Hematopoietic multipotent progenitor cell treated with erythropoietin and hydrocortisone succinate and interleukin-3 and kit ligand, for 6 days (in vitro differentiated cells): ENCODE measurements at places on chromosomes 11 and 22.

- no peak for DNase-seq
Observed at GRCh38 chr22:48568736-48569330, 1258.8 kb downstream of the BRD1 start.

DNA sequence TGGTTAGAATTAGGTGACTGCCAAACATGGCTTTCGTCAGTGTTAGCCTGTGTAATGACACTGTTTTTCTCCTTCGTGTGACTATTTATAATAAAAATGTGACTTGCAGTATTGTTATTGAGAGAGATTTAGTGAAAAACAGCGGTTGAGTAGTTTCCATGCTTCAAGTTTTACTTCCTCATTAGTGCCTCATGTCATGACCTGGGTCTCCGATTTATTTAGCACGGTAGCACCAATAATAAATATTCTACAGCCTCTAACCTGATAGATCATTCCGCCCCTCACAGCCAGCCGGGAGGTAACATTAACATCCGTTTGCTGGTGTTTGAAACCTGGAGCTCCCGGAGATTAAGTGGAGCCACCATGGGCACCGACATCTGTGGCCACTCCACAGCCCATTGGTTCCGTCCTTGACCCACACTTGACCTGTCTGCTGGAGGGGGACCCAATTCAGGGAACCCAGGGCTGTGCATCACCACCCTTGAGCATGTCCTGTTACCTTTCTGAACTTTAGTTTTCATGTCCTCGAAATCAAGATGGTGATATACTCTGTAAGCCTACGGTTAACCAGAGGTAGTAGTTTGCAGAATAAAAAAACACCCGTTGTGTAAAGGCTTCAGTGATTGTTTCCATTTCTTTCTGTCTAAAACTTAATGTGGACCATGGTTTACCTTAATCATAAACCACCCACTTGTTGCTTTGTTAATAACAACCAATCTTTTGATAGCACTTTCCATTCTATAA lies 104.1 kb downstream of the ATXN10 start:
- DNase-seq = no peak

GRCh38 chr11:17734418-17734911 lies at the start of gene KCNC1:
KCNC1 (plus strand) TSS chr11:17734781; CDS start chr11:17736003, 1,222 bp downstream.
- DNase-seq = no peak

- DNase-seq = no peak
Observed at GRCh38 chr11:85089654-85090053, 537.5 kb downstream of the DLG2 start.

DNA sequence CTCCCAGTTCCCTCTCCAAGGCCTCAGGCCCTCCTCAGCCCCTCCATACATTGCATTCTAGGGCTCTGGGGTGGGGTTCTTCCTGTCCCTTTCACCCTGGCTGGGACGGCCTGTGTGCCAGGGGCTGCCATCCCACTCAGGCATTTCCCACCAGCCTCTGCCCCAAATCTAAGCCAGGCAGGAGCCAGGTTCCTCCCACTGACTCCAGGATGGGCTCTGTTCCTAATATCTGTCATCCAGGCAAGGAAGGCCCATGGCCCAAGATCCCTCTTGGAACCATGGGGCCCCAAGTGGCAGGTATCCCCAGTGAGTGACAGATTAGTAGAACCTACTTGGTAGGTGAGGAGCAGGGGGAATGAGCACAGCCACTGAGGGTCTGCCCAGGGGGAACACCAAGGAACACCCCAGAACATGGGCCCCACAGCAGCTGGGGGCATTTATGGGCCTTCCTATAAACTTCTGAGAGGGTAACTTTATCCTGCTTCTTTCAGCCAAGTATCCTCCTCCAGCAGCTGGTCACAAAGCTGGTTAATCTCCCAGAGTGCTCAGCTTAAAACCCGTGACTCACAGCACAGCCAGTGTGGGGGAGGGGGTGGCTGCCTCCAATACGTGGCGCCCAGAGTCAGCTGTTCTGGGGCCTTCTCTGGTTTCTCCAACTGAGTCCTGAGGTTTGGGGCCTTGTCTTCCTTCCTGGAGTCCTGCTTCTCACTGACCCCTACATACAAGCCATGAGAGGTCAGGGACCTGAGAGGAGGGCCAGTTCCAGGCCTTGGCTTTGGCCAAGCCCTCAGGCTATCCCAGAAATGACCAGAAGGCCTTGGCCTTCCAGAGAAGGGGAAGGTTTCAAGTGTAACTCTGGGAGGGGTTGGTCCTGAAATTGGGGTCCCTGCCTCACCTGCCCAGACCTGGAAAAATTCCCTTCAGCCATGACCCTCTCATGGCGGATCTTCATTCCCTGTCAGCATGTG lies 19.9 kb upstream of the MYOD1 start:
- no peak for DNase-seq

- DNase-seq = no peak
Observed at GRCh38 chr11:127054153-127054552, 53.6 kb upstream of the KIRREL3 start.

- peak; percentile 52 for DNase-seq
Observed at GRCh38 chr22:38180841-38181452, 683 bp downstream of the PLA2G6 start.

GRCh38 chr11:75668451-75669297 lies at the start of gene MAP6:
MAP6 (minus strand) TSS chr11:75669038; CDS start chr11:75668369, 669 bp downstream.
- peak; percentile 61 for DNase-seq

GRCh38 chr11:122108192-122108799 lies 7.7 kb downstream of the BLID start:
- peak; percentile 66 for DNase-seq

- peak; percentile 16 for DNase-seq
Observed at GRCh38 chr11:124329787-124330478, 9.9 kb upstream of the OR8D2 start.

GRCh38 chr11:27250867-27251665 lies 111.9 kb downstream of the CCDC34 start:
- DNase-seq = no peak

DNA sequence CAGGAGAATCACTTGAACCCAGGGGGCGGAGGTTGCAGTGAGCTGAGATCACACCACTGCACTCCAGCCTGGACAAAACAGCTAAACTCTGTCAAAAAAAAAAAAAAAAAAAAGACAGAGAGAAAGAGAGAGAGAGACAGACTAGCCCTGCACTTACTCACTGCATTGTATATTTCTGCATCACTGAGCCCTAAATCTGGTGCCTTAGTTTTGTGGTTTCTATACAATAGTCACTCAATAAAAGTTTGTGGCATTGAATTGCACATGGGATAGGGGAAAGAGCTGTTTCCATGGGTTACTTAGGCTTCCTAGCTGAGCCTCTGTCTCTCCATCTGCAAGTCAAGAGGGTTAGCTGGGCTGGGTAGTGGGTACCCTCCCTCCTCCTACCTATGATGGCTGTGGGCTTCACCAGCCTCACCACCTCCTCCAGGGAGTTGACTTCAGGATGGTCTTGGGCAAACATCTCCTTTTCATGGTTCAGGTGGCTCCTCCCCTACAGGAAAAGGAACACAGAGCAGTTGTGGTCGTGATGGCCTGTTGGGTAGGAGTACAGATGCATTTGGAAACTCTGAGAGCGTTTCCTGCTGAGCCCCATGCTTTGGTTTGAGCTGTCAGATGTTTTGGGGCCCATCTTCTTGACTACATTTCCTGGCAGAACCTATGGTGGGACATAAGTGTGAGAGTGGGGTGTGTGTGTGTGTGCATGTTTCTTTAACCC lies 73.2 kb downstream of the CCDC81 start:
- DNase-seq = peak; percentile 13

DNA sequence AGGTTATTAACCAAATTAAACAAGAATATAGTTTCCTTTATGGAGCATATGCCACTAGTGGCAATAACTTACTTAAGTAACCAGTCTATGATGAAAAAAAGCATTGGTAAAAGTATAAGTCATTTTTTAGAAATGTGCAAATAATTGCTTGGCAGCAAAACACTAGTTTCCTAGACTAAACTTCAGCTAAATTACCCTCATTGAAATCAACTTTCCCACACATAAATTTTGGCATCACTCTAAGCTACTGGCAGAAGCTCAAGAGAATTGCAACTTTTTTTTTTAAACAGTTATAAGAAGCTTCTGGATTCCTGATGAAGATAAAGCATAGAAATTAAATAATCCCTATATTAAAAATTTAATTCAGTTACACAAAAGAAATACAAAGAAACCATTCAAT lies 12.5 kb downstream of the CCDC34 start:
- no peak for DNase-seq

GRCh38 chr22:37212174-37212906 lies at the start of gene SSTR3:
SSTR3 (minus strand) TSS chr22:37212477; CDS start chr22:37207803, 4,674 bp downstream.
- no peak for DNase-seq

DNA sequence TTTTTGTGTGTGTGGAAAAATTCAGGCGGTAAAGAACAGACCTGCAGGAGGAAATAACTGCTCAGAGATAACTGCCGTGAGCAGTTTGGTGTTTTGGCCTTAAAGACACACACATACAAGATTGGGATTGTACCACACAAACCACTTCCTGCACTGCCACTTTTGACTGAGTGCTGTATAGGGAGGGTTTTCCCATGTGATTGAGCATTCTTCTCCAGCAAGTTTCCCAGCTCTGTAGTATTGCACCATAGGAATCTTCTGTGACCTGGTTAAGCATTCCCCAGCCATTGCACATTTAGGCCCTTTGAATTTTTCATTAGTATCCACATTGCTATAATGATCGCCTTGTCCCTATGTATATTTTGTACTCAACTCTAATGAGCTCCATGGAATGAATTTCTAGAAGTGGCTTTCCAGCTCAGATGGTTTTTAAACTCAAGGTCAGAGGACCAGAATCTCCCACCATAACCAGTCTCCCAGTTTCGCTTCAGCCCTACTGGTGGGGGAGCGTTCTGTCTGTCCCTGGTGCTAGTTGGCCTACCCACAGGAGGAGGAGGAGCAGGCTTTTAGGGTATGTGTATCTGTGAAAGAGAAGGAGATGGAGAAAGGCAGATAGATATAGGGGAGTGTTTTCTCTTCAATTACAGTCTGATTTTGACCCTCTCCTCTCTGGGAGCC lies 9.3 kb downstream of the CD82 start:
- peak; percentile 86 for DNase-seq

DNA sequence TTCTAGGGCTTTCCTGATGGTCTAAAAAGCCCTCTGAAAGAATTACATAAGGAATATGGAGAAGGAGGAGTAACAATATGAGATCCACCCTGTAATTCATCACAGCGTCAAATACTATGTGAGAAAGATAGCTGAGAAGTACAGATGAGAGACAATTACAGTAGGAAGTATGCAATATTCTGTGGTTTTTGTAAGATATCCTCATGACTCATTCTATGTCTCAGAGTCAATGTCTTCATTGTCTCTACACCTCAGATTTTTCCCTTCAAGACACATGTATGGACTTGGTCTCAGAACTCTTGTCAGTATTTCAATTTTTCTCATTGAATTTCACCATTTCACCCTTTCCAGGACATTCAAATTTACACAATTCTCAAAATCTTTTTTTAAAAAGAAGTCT lies 343.3 kb upstream of the CTSC start:
- DNase-seq = no peak

DNA sequence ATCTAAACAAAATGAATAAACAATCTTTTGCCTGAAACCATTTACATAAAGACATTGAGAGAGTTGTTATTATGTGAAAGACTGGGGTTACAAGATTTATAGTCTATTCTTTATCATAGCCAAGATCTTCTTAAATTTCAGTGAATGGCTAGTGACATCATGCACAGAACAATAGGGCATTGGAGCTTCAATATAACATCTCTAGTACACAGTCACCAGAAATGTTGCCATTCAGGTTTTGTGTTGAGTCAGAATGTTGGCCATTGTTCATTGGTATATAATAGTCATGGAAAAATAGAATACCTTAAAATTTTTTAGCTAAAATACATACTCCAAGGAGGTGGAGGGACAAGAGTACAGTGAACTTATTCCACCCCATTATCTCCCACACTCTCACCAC lies 44.3 kb downstream of the SLC5A12 start:
- no peak for DNase-seq

DNA sequence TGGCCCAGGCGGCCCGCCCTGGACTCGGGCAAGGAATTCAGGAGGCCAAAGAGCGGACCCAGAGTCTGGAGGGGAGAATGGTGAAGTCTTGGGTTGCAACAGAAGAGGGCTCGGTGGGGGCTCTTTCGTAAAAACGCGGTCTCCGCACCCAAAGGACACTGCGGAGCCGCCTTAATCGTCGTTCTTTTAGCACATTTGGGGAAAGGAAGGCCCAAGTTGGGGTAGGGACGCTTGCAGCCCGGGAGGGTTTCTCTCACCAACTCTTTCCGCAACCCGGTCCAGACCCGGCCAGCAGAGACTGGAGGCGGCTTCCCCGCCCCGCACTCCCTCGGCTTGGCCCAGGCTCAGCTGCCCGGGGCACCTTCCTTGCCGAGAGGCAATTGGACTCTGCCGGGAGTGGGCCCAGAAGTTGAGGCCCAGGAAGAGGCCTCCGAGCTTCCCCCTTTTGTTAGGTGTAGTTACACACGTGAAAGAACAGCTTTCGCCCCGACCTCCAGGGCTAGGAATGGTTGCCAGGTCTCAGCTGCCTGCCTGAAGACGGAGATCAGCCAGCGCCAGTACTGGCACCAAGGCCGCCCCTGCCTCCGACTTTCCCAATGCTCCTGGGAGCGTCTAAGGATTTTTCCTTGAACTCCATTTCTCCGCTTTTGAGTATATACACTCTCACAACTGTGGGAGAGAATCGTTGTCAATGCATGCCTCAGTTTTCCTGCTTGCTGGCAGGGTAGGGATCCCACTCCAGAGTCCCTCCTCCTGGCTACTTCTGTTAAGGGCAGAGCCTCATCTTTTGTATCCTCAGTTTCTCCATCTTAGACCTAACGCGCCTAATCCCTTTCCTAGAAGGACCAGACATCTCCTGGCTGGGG lies 3.7 kb downstream of the ALX4 start:
- no peak for DNase-seq

DNA sequence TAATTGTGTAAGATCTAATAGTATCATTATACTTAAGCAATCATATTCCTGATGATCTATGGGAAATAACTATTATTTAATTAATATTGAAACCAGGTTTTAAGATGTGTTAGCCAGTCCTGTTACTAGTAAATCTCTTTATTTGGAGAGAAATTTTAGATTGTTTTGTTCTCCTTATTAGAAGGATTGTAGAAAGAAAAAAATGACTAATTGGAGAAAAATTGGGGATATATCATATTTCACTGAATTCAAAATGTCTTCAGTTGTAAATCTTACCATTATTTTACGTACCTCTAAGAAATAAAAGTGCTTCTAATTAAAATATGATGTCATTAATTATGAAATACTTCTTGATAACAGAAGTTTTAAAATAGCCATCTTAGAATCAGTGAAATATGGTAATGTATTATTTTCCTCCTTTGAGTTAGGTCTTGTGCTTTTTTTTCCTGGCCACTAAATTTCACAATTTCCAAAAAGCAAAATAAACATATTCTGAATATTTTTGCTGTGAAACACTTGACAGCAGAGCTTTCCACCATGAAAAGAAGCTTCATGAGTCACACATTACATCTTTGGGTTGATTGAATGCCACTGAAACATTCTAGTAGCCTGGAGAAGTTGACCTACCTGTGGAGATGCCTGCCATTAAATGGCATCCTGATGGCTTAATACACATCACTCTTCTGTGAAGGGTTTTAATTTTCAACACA lies 6.4 kb downstream of the BIRC3 start:
- DNase-seq = no peak

- peak; percentile 59 for DNase-seq
Observed at GRCh38 chr11:14789879-14790484, 102.0 kb downstream of the CYP2R1 start.

- DNase-seq = no peak
Observed at GRCh38 chr11:1486054-1486825, at the start of gene MOB2. MOB2 (minus strand) TSS chr11:1486779; CDS start chr11:1486556, 223 bp downstream.
